ENCODE measurements at places on chromosomes 12 and 14.

DNA sequence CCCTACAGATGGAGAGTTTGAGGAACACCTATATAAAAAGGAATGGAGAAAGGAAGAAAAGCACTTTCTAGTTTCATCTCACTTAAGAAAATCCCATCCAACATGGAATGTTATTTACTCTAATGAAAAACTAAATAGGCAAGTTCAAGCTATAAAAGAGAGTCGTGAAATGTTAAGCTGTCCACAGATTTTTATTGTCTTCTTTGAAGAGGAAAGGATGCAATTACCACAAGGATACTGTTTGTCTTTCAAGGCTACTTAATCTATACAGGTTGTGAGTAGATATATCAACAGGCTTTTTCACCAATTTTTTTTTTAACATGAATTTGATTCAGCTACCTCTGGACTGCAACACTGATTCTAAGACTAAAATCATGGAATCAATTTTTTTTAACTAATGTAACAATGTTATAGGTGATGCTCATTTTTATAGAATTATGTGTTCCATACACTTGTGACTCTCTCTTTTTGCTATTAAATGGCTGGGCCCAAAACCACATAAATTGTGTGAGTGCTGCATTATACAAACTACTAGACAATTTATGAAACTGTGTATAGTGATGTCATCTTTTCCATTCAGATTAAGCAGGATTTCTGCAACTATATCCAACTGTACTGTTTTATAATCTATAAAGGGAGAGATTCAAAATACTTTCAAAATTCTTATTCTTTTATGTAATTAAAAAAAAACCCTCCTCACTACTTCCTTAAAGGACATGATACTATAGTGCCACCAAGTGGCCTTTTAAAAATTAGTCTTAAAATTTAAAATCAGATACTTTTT lies 26.8 kb upstream of the BMAL2 start:
- DNase-seq: no peak

GRCh38 chr14:102390064-102390855 lies 27.5 kb downstream of the TECPR2 start:
- DNase-seq: no peak

- peak; percentile 93 for DNase-seq
These were observed 18.7 kb downstream of the DAD1 start for GRCh38 chr14:22570132-22570949.

GRCh38 chr12:54708826-54709225 lies 60.7 kb upstream of the DCD start:
- DNase-seq: no peak

DNA sequence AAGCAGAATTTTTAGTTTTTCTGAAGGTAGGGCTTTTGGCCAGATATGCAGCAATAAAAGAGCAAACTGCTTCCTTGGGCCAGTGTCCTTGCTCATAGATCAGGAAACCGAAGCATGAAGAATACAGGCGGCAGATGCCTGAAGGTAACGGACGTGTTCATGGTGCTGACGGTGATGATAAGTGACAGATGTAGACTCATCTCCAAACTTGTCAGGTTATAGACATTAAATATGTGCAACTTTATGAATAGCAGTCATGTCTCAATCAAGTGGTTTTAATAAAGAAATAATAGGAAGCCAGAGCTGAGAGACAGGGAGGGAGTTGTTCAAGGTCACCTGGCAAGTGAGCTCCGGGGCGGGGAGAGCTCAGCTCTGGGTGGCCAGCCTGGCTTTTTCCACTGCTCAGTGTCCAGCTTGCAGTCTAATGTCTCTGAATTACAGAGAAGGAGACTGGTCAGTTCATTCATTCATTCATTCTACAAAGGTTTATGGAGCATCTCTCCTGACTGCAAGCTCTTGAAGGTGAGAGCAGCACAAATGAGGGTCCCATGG lies 1.0 kb downstream of the SERPINA5 start:
- no peak for DNase-seq

- no peak for DNase-seq
These were observed 216.5 kb downstream of the C12orf50 start for GRCh38 chr12:87812681-87813080.

- DNase-seq: no peak
These were observed 56.8 kb downstream of the CDK17 start for GRCh38 chr12:96343347-96343954.

- DNase-seq: no peak
These were observed 90.7 kb upstream of the PTPRR start for GRCh38 chr12:71011261-71011660.

DNA sequence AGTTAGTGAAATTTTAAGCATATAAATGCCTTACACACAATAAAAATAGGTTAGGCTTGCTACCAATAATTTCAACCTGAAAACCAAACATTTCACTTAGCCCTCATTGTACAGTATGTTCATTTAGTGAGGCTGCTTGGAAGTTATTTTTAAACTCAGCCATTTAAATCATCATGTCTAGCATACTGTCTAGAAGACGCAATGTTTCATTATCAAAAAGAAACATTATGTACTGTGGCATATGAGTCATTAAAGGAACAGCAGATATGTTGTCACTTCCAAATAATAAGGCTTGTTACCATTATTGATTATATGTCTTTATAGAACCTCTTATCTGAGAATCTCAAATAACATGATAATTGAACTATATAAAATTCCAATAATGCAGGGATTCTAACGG lies 304.7 kb downstream of the RMST start:
- DNase-seq: no peak

- no peak for DNase-seq
These were observed 13.2 kb upstream of the MAP1LC3B2 start for GRCh38 chr12:116545936-116546335.

GRCh38 chr14:53304726-53305381 lies 151.7 kb upstream of the DDHD1 start:
- DNase-seq: no peak

- no peak for DNase-seq
These were observed 19.7 kb upstream of the VSX2 start for GRCh38 chr14:74219277-74220205.

GRCh38 chr14:95365401-95365800 lies 45.7 kb upstream of the CLMN start:
- no peak for DNase-seq

Data from left kidney (tissue), 8 donors.